ENCODE measurements at places on chromosomes 7 and 10.

DNA sequence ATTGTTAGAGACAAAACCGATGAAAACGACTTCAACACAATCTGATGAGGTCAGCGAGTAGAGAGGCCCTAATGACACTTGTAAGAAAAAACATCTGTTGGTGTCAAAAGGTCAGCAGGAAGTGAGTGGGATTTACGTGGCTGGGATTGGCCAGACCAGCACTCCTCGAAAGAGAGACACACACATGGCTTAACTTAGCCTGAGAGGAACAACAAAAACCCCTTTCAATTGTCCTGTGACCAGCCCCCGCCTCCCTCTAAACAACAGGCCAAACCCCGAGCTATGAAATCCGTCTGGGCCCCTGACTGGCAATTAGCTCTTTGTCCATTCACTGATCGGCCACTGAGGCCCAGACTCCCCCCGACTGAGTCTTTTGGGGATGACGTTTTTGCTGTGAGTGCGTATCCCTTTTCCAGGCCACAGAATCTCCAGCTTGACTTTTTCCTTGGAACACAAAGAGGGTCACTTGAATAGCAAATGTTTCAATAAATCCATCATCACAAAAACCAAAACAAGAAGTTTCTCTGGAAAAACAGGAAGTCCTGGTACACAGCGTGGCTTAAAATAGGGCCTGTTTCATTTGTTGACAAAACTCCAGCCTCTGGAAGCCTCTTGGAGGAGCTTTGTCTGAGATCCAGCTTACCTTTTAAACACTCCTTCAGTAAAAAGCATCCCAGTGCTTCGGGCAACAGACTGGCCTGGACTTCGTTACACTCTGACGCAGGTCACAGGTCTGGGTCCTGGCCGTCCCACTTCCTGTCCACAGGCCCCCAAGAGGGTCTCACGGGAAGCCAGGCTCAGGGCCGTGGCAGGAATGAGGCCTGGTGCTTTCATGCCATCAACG lies 103.0 kb downstream of the CTBP2 start:
- no peak for DNase-seq

- DNase-seq = no peak
These were observed 2.8 kb upstream of the COL1A2 start for GRCh38 chr7:94391726-94392392.

DNA sequence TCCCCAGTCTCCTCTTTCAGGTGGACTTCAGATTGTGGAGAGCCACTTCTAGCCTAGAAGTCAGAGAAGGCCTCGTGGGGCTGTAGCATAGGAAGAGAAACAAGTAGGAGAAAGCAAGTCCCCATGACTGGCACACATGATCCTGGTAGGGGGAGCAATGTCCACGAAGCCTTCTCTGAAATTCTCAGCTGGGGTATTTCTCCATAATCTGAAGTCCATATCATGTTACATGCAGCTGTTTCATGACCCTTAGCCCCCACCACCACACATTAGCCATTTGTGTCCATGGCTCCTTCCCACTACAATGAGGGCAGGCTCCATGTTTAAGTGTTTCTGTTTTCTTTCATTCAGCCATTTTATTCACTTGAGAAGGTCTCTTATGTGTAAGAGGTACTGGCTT lies 43.2 kb downstream of the LAMB4 start:
- DNase-seq = no peak

GRCh38 chr7:158074896-158075632 lies 512.6 kb downstream of the PTPRN2 start:
- DNase-seq = no peak

- DNase-seq = no peak
These were observed 42.8 kb downstream of the PPIF start for GRCh38 chr10:79390057-79390456.

DNA sequence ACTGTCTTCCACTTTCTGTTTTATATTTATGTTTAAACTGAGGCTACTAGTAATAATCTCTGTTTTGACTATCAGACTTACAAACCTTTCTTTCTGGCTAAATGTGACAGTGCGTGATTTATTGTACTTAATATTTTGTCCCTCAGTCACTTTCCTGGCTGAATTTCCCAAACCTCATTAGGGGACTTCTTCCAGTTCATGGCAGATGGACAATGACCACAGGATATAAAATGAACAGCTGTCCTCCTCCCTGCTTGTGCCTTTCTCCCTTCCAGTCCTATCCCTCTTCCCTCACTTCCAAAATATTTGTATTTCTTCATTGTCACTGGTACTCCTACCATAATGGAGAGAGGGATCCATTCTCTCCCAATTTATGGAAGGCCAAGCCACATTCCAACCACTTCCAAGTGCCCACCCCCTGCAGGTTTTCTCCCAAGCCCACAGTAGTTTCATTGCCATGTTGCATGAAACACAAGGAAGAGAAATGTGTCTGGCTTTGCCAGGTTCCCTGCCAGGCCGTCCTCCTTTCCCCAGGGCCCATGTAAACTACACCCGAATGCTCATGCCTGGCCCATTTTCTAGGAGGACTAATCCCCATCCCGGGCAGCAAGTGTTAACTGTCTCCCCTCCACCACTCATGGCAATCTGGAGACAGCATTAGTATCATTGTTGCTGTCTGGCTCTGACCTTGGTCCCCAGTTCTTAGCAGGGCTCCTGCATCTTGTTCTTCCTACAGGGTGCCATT lies 269.5 kb upstream of the SLC26A5 start:
- no peak for DNase-seq

GRCh38 chr7:23349484-23350157 lies 50.5 kb downstream of the MALSU1 start:
- no peak for DNase-seq

- DNase-seq = no peak
These were observed 972 bp downstream of the ORC5 start for GRCh38 chr7:104206841-104207240.

DNA sequence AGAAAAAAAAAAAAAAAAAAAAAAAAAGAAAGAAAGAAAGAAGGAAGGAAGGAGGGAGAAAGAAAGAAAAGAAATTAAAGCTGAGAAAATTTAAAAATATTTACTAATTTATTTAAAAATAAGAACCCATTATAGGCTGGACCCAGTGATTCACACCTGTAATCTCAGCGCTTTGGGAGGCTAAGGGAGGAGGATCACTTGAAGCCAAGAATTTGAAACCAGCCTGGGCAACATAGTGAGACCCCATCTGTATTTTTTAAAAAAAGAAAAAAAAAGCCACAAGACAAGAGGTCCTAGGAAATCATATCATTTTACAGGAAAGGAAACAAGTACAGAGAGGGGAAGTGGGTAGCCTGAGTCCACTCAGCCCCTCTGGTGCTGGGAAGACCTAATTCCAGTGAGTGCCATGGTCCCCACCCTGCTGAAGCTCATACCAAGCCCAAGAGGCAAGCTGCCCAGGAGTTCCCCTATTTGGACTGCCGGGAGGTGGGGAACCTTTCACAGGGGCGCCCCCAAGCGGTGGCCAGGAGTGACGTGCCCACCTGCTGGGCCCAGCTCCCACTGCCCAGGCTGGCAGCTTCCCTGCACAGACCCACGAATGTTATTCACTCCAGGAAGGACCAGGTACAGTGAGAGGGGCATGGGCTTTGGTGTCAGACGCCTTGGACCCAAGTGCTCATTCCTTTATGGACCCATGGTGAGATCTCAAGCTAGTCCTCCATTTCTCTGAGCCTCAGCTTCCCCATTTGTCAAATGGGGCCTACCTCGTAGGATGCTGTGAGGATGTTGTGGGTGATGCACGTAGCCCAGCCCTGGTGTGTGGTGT lies 133.6 kb downstream of the ZMIZ1 start:
- no peak for DNase-seq

DNA sequence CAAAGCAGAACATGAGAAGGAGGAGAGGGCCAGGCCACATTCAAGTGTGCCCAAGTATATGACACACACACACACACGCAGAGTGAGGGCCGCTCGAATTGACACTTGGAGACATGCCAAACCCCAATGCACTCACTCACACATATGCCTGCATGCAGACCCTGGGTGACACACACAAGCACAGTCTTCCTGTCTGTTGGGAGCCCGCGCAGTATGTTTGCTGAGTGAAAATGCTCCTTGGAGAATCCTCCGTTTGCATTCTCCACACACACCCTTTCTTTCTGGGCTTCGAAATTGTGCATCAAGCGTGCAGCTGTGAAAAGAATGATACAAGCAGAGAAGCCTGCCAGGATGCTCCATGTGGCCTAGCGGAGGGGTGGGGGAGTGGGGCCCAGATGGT lies 120.9 kb downstream of the PLXNA4 start:
- DNase-seq = no peak

GRCh38 chr7:107596881-107597581 lies 17.0 kb downstream of the BCAP29 start:
- no peak for DNase-seq

- no peak for DNase-seq
These were observed 1.4 kb upstream of the TMEM139 start for GRCh38 chr7:143283381-143283780.

DNA sequence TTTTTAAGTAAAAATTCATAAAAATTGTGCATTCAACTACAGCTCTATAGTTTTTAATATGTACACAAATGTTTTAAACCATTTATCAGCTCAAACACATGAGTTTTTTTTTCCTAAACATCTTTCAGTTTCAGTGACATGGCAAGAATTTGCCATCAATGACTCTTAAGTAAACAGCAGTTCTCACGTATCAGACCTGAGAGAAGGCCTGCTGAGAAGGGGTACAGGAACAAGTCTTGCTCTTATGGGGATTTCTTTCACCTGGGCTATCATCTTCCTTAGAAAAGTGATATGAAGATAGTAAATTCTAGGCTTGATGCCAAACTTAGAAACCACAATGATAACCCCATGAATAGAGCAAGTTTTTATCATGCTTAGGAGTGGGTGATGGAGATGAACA lies 467.8 kb downstream of the ARL4A start:
- no peak for DNase-seq

DNA sequence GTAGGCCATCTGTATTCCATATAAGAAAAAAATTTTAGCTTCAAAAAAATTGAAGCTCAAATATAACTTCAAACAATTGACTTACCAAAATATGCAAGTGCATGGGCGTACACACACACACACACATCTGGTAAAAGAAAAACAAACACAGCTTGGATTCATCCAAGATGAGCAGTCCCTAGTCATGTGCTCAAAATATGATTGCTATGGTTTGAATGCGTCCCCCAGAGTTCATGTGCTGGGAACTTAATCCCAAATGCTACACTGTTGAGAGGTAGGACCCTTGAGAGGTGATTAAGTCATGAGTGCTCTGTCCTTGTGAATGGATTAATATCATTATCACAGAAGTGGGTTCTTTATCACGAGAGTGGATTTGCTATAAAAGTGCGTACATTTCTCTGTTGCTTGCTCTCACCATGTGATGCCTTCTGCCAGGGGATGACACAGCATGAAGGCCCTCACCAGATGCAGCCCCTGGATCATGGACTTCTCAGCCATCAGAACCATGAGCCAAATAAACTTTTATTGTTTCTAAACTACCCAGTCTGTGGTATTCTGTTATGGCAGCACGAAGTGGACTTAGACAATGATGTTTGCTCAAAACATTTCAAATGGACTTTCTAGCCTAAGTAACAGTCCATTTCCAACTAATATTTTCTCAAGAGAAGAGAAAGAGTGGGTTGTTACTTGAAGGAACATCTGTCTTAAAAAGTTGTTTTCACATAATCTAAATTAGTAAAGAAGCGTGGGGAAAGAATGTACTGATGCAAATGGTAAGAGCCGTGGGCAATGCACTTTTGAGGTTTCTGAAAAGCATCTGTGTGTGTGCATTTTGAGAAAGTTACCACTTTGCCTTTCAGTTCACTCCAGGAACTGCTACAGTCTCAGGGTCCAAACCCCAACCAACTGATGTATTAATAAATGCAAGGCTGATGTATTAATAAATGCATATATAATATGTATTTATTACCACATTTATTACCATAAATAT lies 15.1 kb upstream of the SVIL start:
- DNase-seq = no peak

GRCh38 chr10:71623098-71623985 lies 96.2 kb downstream of the C10orf105 start:
- no peak for DNase-seq

DNA sequence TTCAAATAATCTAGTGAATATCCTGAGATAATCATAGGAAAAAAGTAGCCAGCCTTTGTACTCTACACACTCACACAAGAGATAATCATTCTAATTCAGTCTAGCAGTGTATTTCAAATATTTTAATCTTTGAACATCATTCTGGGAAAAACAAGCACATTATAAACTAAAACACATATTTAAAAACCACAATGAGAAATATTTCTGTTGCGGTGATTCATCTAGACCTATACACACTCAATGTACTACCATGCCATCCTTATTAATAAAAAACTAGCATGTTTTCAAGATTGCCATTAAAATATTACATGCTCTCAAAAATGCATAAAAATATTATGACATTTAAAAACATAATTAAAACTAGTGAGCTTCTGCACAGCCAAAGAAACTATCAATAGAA lies 11.8 kb downstream of the COG5 start:
- DNase-seq = no peak

GRCh38 chr10:116126954-116127695 lies 145.9 kb downstream of the GFRA1 start:
- no peak for DNase-seq

GRCh38 chr7:155843426-155844018 lies 31.3 kb upstream of the SHH start:
- no peak for DNase-seq

GRCh38 chr10:94193466-94193924 lies 169.2 kb downstream of the NOC3L start:
- no peak for DNase-seq

DNA sequence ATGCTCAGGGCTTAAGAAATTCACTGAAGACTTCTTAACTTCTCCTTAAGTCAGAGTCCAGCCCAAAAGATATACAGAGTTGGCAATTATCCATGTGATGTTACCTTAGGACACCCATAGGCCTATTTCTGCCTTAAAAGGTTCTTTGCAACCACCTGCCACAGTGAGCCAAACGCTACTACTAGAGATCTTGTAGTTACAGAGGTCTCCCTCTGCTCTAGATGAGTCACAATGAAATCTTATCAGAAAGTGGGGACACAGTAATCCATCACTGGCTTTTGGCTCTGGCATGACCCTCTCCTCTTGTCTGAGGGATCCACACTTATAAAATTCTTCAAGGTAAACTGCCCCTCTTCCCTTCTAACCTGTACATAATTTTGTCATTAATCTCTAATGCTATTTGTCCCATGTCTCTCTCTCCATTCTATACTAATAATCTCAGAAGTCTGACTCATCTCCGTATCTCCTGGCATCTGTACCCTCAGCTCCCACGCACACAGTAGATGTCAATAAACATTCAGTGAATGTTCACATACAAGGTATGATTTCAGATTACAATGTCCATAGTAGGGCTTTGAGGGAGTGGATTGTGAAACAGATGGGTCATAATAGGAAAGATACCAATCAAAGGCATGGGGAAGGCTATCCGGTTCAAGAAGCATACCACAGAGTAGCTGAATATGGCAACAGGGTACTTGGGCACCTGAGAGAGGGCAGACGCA lies 112.1 kb downstream of the SGMS1 start:
- DNase-seq = no peak

- no peak for DNase-seq
These were observed 11.7 kb upstream of the OR9A2 start for GRCh38 chr7:143038635-143039034.

Measured in cortex of kidney (tissue), 1 donor.